ENCODE measurements at places on chromosomes 5 and 9. TPM values are rescaled to one million over a fixed set of nuclear protein-coding genes. Genes with fewer than 3 reads are reported as not detected.

The DDX4 gene
- not detected for total RNA-seq

The PTPN3 gene
- total RNA-seq = 9.2 TPM

The KCNIP1 gene
- total RNA-seq = not detected

The NTNG2 gene
- total RNA-seq = 0.07 TPM

The UQCRQ gene
- 316 TPM for total RNA-seq

The SLC6A19 gene
- total RNA-seq = not detected

The FREM1 gene
- total RNA-seq = not detected

The C7 gene
- total RNA-seq = not detected

The SLC36A2 gene
- total RNA-seq = not detected

The RGS7BP gene
- not detected for total RNA-seq

The JADE2 gene
- total RNA-seq = 8.9 TPM

The LCN2 gene
- not detected for total RNA-seq

The DAP gene
- total RNA-seq = 12.3 TPM

The TAF11L8 gene
- not detected for total RNA-seq

The ANKRD20A1 gene
- not detected for total RNA-seq

The HAVCR2 gene
- not detected for total RNA-seq

The GLDC gene
- 4.4 TPM for total RNA-seq

The PTGS1 gene
- 1.9 TPM for total RNA-seq

The FCN2 gene
- not detected for total RNA-seq

The SGCD gene
- not detected for total RNA-seq

The TNFSF8 gene
- not detected for total RNA-seq

The TRPM3 gene
- total RNA-seq = 1.1 TPM

The CMYA5 gene
- total RNA-seq = 0.29 TPM

The SPINK13 gene
- total RNA-seq = 2.8 TPM

The SLC34A3 gene
- not detected for total RNA-seq

The SYK gene
- total RNA-seq = 0.02 TPM

The PCDH12 gene
- total RNA-seq = 0.05 TPM

The PLAC8L1 gene
- total RNA-seq = not detected

The RLN2 gene
- not detected for total RNA-seq

The IFNA2 gene
- not detected for total RNA-seq

All from NCI-H460 (cell line).